ENCODE measurements at places on chromosomes 1 and 21.

- DNase-seq: peak; percentile 63
Observed at GRCh38 chr1:230426246-230427093, at the start of gene PGBD5. PGBD5 (minus strand) TSS chr1:230426332; CDS start chr1:230425928, 404 bp downstream.

GRCh38 chr1:58739856-58740466, 40.1 kb upstream of the MYSM1 start:
- peak; percentile 54 for DNase-seq

DNA sequence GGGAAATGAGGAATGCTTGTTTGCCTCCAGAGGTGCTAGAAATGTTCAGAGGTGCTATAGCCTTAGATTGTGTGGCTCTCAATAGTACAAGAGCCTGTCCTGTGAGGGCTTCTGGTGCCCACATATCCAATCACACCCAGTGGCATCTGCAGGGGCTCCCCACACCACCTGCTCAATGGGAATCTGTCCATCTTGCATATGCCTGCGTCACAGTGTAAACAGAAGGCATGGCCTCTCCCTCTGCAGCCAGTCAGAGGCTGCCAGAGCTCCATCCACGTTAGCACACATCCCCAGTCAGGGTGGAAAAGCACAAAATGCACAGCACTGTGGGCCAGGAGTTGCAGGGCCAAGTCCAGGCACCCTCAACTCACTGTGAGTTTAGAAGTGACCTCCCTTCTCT, 113.6 kb upstream of the GRIK3 start:
- DNase-seq: no peak

GRCh38 chr1:182549346-182549745, 39.7 kb downstream of the RNASEL start:
- DNase-seq: no peak

DNA sequence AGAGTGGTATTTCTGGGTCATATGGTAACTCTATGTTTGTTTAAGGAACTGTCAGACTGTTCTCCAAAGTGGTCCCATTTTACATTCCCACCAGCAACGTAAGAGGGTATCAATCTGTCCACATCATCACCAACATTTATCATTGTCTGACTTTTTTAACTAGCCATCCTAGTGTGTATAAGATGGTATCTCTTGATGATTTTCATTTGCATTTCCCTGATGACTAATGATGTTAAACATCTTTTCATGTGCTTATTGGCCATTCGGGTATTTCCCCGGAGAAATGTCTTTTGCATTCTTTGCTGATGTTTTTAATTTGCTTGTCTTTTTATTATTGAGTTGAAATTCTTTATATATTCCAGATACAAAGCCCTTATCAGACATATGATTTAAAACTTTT, 370.1 kb upstream of the NR5A2 start:
- DNase-seq: no peak

DNA sequence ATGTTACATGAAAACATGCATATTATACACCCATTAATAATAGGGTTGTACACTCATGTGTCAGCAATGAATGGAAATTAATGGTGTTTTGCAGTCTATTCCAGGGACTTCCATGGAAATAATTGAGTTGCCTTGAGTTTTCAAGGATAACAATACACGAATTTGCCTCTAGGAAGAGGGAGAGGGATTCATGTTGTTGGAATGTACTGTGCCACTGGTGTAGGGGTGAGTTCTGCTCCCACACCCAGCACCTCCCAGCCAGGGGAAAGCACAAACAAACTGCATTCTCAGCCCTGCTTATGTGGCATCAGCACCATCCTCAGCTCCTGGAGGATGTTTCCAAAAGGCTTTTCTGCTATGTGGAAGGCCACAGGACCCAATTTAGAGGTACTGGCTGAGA, 57.8 kb downstream of the BCAR3 start:
- peak; percentile 35 for DNase-seq

GRCh38 chr1:113809670-113810602, 2.3 kb downstream of the RSBN1 start:
- no peak for DNase-seq

GRCh38 chr1:5969168-5969567, 23.1 kb downstream of the NPHP4 start:
- DNase-seq: no peak

- DNase-seq: no peak
Observed at GRCh38 chr1:37094302-37094701, 60.0 kb upstream of the GRIK3 start.

GRCh38 chr1:112114540-112114939, 125.1 kb upstream of the KCND3 start:
- DNase-seq: peak; percentile 9

DNA sequence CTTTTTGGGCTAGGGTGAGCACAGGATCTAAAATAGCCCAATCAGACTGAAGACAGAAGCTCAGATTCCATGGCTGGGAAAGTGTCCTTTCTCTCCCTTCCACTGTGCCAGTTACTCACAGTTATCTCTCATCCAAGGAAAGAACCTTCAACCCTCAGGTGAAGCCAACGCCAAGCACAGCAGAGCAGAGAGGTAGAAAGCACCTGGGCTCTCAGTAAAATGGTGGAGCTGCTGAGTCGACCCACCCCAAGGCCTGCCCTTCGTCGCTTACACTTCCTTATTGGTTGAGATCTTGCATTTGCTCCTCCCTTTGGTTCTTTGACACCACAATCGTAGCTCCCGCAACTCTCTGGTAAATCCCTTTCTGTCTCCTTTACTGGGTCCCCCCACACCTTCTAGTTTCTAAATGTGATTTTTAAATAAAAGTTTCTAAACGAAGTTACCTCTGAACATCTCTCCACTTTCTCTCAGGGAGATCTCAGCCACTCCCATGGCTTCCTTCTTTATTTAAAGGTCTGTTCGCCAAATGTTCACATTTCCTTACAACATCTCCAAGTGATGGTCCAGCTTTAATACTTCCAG, 27.5 kb upstream of the SLC30A1 start:
- DNase-seq: no peak

DNA sequence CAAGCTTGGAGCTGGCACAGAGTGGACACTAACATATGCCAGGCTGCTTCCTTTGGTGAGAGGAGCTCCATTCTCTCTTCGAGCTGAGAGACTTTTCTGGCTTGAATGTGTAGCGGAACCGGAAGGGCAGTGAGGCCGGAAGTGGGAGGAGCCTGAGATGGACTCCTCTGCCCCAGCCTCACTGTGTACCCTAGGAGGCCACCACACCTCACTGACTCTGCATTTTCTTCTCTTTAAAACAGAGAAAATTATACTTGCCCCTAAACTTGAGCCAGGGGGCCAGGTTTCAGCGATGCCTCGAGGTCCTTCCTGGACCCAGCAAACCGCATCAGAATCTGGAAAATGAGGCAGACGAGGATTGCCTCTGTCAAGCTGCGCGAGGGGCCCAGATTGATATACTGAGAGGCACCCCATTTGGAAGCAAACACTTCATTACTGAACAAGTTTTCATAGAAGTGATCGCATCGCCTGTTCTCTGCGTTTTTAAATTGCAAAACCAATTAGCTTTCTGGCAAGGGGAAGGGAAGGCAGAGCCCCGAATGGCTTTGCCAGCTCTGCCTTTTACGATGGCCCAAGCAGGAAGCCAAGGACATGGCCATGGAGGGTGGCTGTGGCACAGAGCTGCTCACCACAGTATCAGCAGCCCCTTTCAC, 708.1 kb downstream of the PTPRU start:
- no peak for DNase-seq

Data from SW480 (cell line).